Ascending aorta (tissue), 2 donors: ENCODE measurements at places on chromosomes 11 and 22. TPM values are rescaled to one million over a fixed set of nuclear protein-coding genes. Genes with fewer than 3 reads are reported as not detected.

DNA sequence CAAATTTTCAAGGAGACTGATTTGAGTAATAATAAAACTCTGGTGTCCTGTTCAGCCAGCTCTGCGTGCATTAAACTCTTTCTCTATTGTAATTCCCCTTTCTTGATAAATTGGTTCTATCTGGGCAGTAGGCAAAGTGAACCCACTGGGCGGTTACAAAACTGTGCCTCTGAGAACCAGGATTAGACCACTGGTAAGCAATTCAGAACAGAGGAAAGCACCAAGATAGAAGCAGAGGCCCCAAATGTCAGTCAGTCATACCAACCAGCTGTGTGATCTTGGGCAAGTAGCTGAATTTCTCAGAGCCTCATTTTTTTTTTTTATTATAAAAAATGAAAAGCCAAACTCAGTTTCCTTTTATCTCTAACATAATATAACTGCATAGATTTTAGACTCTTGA is 54.9 kb downstream of the TRIM44 start:
- DNase-seq = no peak

DNA sequence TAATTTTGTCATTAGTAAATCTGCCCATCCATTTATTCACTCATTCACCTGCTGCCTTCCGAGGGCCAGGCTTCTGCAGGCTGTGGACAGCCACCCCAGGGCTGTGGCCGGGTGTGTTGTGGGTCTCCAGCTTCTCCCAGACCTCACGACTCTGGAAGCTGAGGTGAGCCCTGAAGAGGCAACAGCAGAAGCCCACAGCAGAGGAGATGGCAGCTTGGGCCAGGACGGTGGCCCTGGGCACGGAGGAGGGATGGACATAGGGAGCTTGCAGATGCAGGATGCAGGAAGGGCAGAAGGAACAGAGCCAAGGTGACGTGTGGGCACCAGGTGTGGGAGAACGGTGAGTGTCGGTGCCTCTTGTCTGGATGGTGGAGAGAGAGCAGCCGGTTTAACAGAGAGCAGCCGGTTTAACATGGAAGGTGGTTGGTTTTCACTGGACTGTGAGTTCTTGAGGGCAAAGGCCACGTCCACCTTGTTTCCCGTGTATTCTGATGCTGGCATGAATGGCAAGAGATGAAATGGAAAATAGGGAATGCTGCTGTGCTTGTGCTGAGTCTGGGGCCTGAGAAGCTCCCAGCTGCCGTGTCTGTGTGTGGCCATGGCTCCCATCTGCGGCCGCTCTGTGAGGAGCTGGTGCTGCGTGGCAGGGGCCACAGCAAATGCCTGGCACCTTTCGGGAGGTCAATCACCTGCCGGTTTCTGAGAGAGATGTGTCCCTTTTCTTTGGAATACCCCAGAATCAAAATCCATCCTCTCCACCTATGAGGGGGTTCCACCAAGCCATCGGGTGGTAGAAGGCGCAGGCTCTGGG is 669.9 kb downstream of the BRD1 start:
- DNase-seq = no peak

DNA sequence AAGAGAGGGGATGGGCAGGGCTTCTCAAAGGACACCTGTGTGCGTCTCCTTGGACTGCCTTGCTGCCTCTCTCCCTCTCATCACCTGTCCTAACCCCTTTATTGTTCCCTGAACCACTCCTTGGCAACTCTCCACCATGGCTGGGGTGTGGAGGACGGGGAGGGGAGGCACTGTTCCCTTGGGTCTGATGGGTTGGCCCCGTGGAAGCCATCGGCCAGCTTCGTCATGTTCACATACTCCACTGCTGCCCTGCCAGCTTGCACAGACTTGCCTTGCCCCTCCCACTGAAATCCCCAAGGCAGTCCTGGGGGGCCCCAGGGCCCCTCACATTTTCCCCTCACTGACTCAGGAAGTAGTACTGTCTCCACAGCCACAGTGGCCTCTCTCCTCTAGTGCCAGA is 36.1 kb upstream of the LRRC32 start:
- no peak for DNase-seq

PHF5A gene
- total RNA-seq = 4.8 TPM

IRAG1 gene
- 236 TPM for total RNA-seq

- DNase-seq = no peak
These were observed 4.3 kb downstream of the TOB2 start for GRCh38 chr22:41442240-41442792.

DNA sequence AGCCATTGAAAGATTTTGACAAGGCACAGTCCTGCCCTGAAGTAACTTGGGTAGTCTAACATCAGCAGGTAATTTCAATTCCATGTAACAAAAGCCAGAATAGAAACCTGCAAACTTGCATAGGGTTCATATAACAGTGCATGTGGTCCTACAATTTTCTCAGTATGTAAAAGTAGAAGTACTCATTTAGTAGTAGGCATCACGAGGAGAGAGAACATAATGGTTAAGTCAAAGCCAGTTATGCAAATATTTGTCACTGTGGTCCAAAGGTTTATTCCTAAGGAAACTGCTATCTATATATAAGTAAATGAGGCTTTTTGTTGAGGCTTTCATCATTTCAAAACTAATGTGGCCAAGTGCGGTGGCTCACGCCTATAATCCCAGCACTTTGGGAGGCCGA is 10.1 kb downstream of the ATP5MG start:
- DNase-seq = no peak

CALCA gene
- total RNA-seq = not detected
